Esophagus squamous epithelium (tissue), 5 donors: ENCODE measurements at places on chromosomes 3 and 15.

- DNase-seq, result no peak
Measured at GRCh38 chr3:8734137-8734878, 706 bp downstream of the CAV3 start.

- peak; percentile 91 for DNase-seq
Measured at GRCh38 chr3:134485718-134486576, at the start of the genes ANAPC13 and CEP63. TSS of gene ANAPC13 (minus strand) at chr3:134485985. CDS start at chr3:134482904, 3,081 bp downstream. TSS of gene CEP63 (plus strand) at chr3:134486057. CDS start at chr3:134495321, 9,264 bp downstream.

- no peak for DNase-seq
Measured at GRCh38 chr3:197139586-197139985, 110.0 kb upstream of the MELTF start.

DNA sequence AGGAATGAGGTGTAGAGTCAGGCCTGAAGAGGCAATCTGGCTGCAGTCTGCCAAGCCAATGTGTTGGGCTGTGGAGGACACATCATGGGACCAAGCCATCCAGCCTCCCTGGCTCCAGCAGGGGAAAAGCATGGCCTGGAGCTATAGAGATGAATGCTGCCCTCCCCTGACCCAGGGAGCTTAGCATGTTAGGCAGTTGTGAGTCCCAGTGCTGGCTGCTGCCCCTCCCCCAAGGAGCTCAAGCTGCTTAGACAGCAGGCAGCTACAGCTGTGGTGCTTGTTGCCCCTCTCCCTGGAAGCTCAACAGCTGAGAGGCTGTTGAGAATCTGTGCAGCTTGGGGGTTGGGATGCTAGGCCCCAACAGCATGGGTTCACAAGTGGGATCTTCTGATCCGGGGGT is 85.6 kb upstream of the DNAJC19 start:
- no peak for DNase-seq

DNA sequence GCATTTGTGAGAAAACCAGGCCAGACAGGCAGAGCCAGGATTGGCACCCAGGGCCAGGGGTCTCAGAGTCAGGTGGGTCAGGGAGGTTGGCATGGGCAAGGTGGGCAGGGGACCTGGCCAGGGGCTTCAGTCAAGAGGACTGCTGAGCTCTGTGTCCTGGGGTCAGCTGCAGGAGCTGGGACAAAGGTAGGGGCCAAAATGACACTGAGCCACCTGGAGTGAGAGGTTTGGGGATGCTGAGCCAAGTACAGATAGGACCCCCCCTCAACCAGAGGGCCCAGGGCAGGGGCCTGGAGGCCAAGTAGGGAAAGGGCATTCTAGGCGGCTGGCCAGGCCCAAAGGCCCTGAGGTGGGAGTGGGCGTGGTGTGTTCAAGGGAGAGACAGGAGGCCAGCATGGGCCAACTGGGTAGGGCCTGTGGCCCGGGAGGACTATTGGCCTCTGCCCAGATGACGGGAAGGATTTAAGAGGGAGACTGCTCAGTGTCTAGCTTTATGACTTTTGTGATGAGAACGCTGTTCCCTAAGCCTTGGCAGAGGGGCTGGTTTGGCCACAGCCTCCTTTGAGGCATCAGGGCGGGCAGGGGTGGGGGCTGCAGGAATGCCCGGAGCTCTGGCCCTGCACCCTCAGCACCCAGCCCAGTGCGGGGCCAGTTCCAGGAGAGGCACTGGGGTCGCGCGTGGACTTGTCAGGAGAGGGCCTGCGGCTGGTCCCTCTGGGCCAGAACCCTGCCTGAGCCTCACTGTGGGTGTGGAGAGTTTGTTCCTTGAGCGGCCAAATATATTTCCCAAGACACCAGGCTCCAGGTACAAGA is 3.1 kb downstream of the CFAP100 start:
- DNase-seq, result no peak

- DNase-seq, result no peak
Measured at GRCh38 chr15:91165850-91166249, 65.8 kb downstream of the SV2B start.

DNA sequence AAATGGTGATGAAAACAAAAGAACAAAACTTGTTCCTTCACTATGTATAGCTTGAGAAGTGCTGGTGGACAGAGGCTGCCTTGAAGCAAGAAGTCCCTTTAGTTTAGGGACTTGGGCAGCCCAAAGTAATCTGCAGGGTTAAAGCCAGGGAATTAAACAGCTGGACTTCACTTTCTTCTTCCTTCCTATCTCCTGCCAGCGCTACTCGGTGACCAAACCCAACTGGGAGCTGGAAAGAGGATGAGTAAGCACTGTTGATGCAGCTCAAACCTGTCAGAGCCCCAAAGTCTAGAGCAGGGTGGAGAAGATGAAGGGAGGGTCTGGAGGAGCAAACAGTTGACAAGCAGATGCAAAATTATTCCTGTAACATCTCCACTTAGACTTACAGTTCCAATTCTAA is 73.1 kb upstream of the FBN1 start:
- DNase-seq, result no peak

GRCh38 chr3:157611536-157612076 is 108.4 kb upstream of the VEPH1 start:
- no peak for DNase-seq

- DNase-seq, result no peak
Measured at GRCh38 chr15:101637038-101637437, 15.1 kb downstream of the TM2D3 start.
